ENCODE measurements at places on chromosomes 3 and 15. TPM values are rescaled to one million over a fixed set of nuclear protein-coding genes. Genes with fewer than 3 reads are reported as not detected.

DNA sequence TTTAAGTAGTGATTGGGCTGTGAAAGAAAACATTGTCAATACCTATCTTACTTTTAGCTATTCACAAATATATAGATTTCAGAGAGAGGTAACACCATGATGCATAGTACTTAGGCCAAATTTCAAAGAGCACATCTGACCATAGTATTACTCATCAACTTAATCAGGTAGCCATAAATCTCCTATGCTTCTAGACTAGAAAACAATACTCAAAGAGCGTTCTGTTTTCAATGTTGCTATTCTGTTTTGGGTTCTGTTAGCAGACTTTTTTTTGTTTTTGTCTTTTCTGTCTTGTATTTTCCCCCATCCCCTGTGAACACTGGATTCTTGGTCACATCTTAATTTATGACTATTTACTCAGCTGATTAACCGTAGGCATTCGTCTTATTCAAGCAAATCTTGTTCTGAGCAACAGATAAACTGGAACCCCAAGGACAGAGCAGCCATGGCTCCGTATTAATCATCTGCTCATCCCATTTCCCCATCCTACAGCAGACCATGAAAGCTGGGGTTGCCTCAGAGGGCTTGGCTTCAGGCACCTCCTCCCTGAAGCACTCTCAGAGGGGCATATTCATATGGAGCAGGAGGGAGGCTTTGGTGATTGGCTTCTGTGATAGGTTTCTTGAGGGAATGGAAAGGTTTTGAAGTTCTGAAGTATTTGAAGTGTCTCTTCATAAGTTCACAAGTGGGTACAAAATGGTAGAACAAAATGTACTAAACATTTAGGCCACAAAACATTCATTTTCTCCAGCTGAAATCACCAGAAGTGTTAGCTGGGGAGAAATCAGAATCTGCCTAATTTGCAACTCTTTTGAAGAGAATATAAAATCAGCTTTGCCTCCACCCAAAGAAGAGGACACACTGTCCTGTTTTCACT, 105.3 kb downstream of the TNIK start:
- H3K4me3 ChIP-seq, result peak overlapping the region; percentile 47
- H3K4me1 ChIP-seq, result peaks cover 62% of the 10 kb centered on the region
- no peaks in the 10 kb centered on the region for H3K27me3 ChIP-seq

GRCh38 chr3:66856533-66856932, 141.6 kb upstream of the KBTBD8 start:
- no peak overlapping the region for H3K4me3 ChIP-seq
- no peaks in the 10 kb centered on the region for H3K36me3 ChIP-seq
- H3K4me1 ChIP-seq, result no peaks in the 10 kb centered on the region
- peaks cover 6% of the 10 kb centered on the region for H3K27me3 ChIP-seq

DNA sequence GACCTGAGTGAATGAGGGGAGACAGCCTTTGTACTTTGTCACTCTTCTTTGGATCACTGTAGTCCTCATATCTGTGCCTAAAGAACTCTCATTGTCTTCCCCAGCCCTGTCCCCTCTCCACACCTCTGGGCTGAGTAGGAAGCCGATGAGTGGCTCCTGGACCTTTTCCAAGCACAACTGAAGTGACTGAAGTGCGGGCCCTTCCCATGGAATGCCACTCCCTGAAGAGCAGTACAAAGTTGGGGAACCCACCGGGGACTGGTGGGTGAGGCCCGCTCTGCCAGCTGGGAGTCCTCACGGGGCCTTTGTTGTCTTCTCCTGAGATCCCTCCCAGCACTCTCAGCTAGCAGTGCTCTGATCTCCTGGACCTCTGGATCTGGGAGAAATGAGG, 90.1 kb downstream of the AAGAB start:
- H3K27me3 ChIP-seq, result no peaks in the 10 kb centered on the region
- peaks cover 16% of the 10 kb centered on the region for H3K4me1 ChIP-seq
- H3K4me3 ChIP-seq, result no peak overlapping the region
- peaks cover 40% of the 10 kb centered on the region for H3K36me3 ChIP-seq

GRCh38 chr3:107662124-107662507, 139.4 kb downstream of the BBX start:
- no peaks in the 10 kb centered on the region for H3K27me3 ChIP-seq
- no peak overlapping the region for H3K27ac ChIP-seq
- no peaks in the 10 kb centered on the region for H3K4me1 ChIP-seq
- DNase-seq, result no peak
- H3K4me3 ChIP-seq, result no peak overlapping the region
- H3K36me3 ChIP-seq, result no peaks in the 10 kb centered on the region

GRCh38 chr15:77702211-77702957, 69.7 kb upstream of the LINGO1 start:
- H3K4me3 ChIP-seq, result no peak overlapping the region
- H3K36me3 ChIP-seq, result no peaks in the 10 kb centered on the region
- DNase-seq, result no peak
- H3K27ac ChIP-seq, result no peak overlapping the region

DNA sequence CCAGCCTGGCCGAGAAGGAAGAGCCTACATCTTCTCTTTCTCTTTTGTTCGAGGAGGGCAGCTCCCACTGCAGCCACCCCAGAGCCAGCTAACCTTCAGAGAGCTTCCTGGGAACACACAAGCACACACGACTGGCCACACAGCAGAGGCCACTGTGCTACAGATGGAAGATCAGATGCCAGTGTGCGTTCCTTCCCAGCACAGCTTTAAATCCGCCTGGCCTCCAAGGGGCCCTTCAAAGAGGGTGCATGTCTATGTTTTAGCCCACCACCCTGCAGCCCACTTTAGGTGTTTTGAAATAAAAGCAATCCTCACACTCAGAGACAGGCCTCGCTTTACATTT, 12.4 kb downstream of the ALDH1A3 start:
- peaks cover 31% of the 10 kb centered on the region for H3K36me3 ChIP-seq
- H3K27me3 ChIP-seq, result no peaks in the 10 kb centered on the region
- no peak overlapping the region for H3K27ac ChIP-seq
- no peaks in the 10 kb centered on the region for H3K4me1 ChIP-seq
- no peak overlapping the region for H3K4me3 ChIP-seq

DNA sequence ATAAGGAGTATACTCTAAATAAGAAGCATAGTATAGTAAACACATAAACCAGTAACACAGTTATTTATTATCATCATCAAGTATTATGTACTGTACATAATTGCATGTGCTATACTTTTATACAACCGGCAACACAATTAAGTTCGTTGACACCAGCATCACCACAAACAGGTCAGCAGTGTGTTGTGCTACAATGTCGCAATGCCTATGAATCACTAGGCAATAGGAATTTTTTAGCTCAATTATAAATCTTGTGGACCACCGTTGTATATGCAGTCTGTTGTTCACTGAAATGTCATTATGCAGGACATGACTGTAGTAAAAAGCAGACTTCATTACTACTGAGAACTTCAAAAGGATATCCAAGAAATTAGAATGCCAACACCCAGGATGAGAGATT, 177.0 kb downstream of the PDCD6IP start:
- H3K4me1 ChIP-seq, result no peaks in the 10 kb centered on the region
- no peaks in the 10 kb centered on the region for H3K36me3 ChIP-seq
- DNase-seq, result no peak
- H3K27me3 ChIP-seq, result peaks cover 20% of the 10 kb centered on the region

DNA sequence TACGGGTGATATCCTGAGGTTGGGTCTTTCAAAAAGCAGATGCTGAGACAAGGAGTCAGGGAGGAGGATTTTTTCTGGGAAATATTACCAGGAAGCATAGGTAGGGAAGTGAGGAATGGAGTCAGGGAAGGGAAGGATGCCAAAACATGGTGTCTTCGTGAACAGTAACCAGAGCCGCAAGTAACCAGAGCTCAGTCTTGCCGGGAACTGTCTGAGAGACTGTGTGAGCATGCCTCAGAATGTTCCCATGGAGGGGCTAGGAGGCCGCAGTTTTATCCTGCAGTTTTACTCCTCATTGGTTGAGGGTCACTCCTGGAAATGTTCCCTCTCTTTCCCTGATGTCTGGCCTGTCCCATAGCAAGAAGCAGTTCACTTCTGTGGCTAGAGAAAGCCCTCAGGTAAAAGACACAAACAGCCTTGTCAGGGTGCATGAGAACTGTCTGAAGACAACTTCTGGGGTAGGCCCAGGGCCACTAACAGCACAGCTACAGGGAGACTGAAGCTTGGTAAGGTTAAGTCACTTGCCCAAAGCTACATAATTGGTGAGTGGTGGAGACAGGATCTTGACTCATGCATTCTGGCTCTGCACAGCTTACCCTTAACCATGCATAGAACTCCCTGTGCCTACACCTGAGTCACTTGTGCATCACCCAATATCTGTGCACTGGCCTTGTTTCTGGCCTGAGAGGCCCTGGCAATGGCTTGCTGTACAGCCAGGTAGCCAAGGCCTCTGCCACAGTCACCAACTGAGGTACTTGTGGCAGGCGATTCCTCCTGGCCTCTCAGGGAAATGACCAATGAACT, 76.3 kb upstream of the FRMD4B start:
- no peaks in the 10 kb centered on the region for H3K36me3 ChIP-seq
- H3K4me1 ChIP-seq, result no peaks in the 10 kb centered on the region
- no peak overlapping the region for H3K4me3 ChIP-seq
- no peak overlapping the region for H3K27ac ChIP-seq

SLC2A2 gene
- not detected for total RNA-seq

THUMPD3 gene
- total RNA-seq, result 79.5 TPM

ADAMTSL3 gene
- total RNA-seq, result 0.05 TPM

STXBP5L gene
- not detected for total RNA-seq

EXD1 gene
- total RNA-seq, result not detected

ALPK3 gene
- 2.0 TPM for total RNA-seq

SNTN gene
- total RNA-seq, result not detected

SENP8 gene
- total RNA-seq, result 3.8 TPM

Data from HCT116 (cell line).